ENCODE measurements at places on chromosomes 2 and 18.
A peak's percentile ranks its signal among the peaks of the same experiment; 100 is the strongest.

GRCh38 chr2:239715606-239716005, 309.5 kb downstream of the NDUFA10 start:
- DNase-seq = no peak

- DNase-seq = no peak
Observed at GRCh38 chr2:102190430-102191107, 3.7 kb downstream of the IL1RL2 start.

DNA sequence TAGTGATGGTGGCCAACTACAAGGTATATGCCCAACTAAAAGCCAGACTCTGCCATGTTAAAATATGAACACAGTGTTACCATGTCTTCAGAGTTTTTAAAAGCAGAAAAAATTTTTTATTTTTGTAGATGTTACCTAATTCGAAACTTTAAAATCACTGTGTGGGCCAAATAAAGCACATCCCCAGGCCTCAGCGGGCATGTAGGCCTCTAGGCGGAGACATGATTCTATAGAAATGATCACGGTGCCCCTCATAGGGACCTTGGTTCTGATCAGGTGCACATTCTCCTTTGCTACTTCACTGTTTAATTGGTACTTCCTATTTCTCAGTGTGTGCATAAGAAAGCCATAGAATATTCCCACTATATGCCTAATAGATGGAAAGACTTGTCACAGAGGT, 349.2 kb downstream of the XIRP2 start:
- DNase-seq = no peak

DNA sequence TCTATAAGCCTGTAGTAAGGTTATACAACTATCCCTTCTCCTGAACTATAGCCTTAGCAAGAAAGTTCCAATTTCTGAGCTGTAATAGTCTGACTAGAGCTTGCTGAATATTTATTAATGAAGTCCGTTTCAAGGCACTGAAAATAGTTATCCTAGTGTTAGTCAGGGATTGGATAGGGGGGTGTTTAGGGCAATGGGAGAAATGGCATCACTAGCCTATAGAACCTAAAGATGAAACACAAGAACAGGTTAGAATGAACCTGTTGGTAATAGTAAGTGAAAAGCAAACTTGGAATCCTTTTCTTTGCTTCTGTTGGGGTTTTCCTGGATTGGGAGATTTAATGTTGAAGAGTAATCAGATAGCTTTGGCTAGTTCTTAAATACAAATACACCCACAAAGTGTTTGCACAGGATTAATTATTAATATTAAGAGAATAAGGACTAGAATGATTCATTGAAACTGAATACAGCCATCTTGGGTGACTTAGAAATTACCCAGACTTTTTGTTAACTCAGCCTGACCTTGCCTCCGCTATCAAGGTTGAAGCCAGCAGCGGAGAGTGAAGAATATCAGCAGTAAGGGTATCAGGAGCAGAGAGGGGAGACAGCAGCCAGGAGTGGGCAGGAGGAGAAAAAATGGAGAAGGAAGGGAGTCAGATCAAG, 14.4 kb downstream of the CCNT2 start:
- DNase-seq = no peak

DNA sequence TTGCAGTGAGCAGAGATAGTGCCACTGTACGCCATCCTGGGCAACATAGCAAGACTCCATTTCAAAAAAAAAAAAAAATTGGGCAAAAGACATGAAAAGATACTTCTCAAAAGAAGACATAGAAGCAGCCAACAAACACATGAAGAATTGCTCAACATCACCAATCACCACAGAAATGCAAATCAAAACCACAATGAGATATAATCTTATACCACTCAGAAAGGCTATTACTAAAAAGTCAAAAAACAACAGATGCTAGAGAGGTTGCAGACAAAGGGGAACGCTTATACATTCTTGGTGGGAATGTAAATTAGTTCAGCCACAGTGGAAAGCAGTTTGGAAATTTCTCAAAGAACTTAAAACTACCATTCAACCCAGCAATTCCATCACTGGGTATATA, 43.1 kb upstream of the CHAC2 start:
- no peak for DNase-seq

DNA sequence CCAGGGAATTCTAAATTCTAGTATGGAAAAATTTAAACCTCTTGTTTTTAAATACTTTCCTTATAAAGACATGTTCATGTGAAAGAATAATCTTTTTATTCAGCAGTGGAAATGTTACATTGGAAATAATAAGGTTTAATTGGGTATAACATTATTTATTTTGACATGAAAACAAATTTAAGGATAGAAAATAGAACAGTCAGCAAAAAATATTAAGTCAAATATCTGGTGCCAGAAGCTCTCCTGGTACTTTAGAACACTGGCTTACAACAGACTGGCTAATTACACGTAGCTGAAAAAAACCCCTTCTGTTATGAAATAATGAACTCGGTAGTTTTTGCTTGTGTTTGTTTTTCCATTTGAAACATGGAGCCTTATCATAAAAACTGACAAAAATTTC, 447.9 kb downstream of the DSEL start:
- DNase-seq = no peak

- peak; percentile 25 for DNase-seq
Observed at GRCh38 chr2:222738809-222739208, 67.4 kb downstream of the MOGAT1 start.

DNA sequence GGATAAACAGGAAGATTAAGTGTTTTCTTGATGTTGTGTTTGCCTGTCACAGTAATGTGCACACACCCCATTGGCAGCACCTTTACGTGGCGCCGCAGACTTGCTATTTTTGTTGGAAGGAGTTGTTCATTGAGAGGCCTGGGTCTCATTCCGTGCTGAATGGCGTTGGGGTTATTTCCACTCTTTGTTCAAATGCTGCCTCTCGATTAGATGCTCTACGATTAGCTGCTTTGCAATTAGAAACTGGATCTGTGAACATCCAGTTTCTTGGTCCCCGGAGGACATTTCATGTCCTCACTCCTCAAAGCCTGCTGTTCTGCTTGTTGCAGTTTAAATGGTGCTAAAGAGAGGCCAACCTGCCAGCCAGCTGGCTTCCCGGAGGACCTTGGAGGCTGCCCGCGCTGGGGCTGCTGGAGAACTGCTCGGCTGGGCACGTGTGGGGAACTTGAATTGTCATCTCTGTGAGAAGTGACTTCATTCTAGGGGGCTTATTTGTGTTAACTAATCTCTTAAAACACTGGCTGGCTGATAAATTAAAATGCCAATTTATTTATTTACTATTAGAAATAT, 117.4 kb upstream of the NABP1 start:
- no peak for DNase-seq

- peak; percentile 91 for DNase-seq
Observed at GRCh38 chr2:218898109-218898878, 17.6 kb downstream of the WNT10A start.

- no peak for DNase-seq
Observed at GRCh38 chr2:241851325-241852115, 7.2 kb downstream of the PDCD1 start.

DNA sequence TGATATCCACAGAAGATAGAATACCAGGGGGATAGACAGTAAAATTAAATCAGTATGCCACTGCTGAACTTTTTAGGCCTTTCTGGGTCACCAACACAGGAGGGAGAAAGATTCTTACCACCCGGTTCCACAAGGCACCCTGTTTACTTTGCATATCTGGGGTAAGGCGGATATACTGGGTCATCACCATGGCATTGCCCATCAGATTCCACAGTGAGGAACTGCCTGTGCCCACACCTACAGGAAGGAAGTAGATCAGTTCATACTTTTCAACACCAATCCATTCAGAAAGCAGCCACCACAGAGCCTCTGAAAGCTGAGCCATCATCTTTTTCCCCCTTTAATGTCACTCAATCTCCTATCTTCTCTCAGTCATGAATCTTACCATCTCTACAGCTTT, 2.0 kb downstream of the LMAN2L start:
- no peak for DNase-seq

- DNase-seq = no peak
Observed at GRCh38 chr2:217063238-217063755, 203.4 kb upstream of the TNP1 start.

GRCh38 chr2:46548103-46548486, 68.7 kb downstream of the TMEM247 start:
- DNase-seq = no peak

DNA sequence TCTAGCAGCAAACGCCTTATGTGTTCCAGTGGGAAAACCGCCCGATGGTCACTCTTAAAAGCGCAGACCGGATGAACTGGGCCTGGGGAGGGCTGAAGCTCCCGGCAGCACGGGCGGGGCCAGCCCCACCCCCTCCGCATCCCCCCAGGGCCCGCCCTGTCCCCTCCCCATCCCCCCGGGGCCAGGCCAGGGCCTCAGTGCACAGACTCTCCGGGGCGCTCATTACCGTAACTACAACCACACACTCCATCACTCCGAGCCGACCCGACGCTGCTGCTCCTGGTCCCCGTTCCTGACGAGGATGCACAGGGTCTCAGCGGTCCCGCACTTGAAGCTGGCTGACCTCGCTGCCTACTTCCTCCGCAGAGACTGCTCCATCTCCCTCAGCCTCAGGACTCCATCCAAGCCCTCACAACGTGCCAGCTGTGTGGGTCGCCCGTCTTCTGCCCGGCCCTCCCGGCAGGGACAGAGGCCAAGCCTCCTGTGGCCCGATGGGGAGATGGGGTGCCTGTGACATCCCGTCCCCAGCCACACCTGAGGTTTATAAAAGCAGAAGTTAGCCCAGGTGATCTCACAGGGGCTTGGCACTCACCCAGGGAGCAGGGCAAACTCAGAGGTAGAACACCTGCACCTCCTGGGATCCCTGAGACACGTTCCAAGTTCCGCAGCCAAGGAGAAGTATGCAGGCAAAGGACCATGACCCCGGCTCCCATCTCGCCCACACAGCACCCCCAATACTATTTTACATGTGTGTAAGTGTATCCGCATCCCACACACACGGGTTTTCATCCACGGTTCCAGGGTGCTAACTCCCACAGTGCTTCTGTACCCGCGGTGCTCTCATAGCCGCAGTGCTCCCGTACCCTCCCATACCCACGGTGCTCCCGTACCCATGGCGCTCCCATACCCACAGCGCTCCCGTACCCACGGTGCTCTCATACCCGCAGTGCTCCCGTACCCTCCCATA, 36.0 kb downstream of the SLC66A2 start:
- no peak for DNase-seq

GRCh38 chr2:237766340-237766739, 32.2 kb upstream of the RBM44 start:
- DNase-seq = no peak

GRCh38 chr2:85741833-85742455, 11.8 kb upstream of the ATOH8 start:
- no peak for DNase-seq

DNA sequence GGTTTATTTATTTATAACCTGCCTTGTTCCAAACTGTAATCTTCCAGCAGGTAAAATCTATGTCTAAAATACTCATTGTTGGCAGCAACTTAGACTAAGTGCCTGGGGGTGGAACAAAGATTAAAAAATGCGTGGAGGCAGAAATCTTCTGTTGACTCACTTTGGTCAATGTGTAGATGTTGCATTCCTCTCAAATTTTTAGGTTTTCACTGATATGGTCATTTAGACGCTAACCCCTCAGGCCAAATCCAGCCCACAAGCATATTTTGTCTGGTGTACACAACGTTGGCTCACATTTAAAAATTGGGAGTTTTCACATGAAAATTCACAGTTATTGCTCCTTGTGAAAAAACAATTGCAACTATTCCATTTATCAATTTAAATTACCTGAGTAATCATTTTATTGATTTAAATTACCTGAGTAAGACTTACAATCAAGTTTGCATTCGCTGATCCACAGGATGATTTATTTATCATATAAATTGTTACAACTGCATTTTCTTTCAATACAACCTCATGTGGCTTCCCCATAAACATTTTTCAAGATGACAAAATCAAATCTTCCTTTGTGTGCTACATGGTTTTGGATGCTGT, 564.2 kb downstream of the TSN start:
- DNase-seq = no peak

DNA sequence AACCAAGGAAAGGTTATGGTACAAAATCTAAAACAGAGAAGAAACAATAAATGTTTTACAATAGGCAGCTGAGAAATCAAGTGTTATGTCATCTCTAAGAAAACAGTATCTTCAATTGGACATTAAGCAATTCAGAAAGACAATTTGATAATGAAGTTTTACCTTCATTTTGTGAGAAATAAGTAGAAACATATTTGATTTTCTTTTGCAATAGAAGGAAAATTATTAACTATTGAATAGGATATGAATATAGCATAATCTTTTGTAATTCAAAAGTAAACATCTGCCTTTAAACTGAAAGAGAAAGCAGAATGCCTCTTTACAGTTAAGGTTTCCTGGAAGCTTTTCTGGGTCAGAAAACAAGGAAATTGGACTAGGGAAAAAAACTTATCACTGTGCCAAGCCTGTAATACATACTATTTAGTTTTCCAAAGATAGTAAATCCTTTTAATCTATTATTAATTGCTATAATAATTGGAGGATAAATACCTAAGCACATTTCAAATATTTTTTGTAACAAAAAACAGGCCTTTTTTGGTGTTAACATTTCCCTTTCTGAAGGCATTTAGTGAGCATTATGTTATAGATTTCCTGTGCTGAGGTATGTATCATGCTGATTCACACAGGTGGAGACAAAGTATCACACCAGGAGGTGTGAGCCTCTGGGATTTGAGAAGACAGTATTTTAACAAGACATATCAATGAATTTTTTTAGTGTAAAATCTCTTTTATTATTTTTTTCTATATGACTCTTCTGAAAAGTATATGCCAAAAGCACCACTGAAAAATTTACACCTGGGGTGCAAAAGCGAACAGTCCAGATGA, 947.0 kb upstream of the CDH2 start:
- no peak for DNase-seq

GRCh38 chr2:110771547-110772382, 39.4 kb downstream of the ACOXL start:
- DNase-seq = no peak

GRCh38 chr2:119008108-119008507, 66.1 kb downstream of the MARCO start:
- no peak for DNase-seq
